NCI-H187 (cell line): ENCODE measurements at places on chromosomes 16 and 17.

- DNase-seq, result no peak
Observed at GRCh38 chr16:84759061-84759460, 59.3 kb downstream of the USP10 start.

DNA sequence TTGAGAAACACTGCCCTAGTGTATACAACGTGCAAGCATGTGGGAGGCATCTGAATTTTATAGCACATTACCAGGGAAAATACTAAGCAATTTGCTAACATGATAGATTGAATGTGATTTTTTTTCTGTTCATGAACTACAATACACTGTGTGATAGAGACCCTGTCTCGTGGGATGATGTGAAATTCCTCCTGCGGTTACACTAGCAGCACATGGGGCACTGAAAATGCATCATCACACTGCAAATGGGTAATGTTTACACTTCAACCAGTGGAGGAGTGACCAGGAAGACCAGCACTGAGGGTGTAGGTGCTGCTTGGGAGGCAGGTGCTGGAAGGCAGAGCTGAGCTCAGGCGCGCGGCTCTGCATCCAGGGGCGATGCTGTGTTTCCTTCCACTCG, 28.8 kb downstream of the ORC6 start:
- no peak for DNase-seq

DNA sequence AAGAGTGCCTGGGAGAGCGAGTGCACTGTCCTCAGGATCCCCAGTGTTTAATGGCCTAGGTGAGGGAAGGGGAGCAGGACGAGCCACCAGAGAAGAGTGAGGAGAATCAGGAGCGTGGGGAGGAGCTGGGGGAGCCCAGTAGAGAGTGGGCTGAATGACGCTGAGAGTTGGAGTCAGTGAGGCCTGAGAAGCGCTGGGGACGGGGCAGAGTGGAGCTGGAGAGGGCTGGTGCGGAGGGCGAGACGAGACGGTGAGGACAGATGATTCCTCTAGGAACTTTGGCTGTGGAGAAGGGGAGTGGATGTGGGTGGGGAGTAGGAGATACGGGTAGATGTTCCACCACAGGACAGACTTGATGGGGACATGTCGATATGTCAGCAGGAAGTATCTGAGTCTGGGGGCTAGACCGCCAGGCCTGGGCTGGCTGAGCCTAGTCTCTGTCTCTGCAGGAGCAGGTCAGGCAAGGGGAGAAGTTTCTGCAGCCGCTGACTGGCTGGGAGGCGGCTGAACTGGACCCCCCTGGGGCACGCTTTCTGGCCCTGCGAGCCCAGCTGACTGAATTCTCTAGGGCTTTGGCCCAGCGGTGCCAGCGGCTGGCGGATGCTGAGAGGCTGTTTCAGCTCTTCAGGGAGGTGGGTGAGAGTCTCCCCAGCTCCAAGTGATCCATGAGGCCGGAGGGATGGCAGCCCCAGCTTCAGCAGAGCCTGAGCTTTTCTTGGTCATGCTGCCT, 4.7 kb downstream of the PLEKHG4 start:
- DNase-seq, result no peak

DNA sequence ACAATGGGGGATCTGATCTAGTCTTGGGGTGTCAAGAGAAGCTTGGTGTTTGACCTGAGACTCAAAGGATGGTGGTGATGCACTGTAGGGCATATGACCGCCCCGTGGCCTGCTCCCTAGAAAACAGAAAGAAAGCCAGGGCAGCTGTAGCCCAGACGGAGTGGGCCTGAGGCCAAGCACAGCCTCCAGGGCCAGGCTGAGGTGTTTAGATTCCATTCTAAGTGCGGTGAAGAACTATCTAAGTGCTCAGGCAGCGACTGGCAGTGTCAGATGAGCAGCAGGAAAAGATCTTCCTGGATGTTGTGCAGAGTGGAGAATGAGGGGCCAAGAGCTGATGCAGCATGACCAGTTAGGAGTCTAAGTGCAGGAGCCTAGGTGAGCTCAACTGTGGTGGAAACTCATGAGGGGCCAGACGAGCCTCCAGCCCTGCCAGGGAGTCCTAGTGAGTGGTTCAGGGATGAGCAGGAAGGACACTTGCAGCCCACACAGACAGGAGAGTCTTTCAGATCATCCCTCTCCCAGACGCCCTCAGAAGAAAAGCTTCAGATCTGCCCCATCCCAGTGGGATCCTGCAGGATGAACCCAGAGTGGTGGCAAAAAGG, 314.2 kb upstream of the CCL2 start:
- DNase-seq, result no peak

- DNase-seq, result no peak
Observed at GRCh38 chr16:85206472-85207356, 94.4 kb upstream of the CIBAR2 start.
